ENCODE measurements at places on chromosomes 13 and 19.

- DNase-seq = peak; percentile 29
Measured at GRCh38 chr13:50915565-50915964, 6.0 kb downstream of the RNASEH2B start.

GRCh38 chr13:44758630-44759383, 182.7 kb upstream of the TSC22D1 start:
- DNase-seq = no peak

DNA sequence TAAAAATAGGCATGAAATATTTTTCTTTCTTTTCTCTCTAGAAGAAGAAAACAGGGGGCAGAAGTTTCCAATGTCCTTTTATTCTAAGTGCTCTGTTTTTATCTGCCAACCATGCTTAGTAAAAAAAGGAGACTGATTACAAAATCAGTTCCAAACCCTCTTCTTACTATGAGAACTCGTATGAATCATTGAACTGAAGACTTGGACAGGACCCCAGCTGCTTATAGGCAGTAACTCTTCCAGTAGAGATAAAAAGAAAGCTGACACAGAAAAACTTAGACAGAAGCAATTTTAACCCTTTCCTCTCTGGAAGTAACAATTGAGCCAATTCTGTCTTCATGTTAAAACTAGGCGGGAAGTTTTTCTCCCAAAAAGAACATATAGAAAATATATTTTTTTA, 24.5 kb upstream of the FREM2 start:
- no peak for DNase-seq

DNA sequence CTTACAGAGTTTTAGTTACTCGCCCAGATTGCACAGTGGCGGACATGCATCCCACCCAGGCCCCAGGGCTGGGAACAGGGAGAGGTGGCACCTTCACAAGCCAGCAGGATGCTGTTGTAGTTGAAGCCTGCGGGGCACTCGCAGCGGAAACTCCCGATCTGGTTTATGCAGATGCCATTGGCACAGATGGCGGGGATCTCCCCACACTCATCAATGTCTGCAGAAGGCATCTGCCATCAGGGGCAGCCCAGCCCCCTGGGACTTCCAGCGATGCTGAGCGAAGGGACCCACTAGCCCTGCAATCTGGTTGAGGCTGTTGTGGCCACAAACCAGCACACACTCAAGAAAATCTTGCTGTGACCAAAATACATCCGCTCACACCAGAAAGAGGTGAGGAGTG, 44.6 kb downstream of the CCL25 start:
- no peak for DNase-seq

DNA sequence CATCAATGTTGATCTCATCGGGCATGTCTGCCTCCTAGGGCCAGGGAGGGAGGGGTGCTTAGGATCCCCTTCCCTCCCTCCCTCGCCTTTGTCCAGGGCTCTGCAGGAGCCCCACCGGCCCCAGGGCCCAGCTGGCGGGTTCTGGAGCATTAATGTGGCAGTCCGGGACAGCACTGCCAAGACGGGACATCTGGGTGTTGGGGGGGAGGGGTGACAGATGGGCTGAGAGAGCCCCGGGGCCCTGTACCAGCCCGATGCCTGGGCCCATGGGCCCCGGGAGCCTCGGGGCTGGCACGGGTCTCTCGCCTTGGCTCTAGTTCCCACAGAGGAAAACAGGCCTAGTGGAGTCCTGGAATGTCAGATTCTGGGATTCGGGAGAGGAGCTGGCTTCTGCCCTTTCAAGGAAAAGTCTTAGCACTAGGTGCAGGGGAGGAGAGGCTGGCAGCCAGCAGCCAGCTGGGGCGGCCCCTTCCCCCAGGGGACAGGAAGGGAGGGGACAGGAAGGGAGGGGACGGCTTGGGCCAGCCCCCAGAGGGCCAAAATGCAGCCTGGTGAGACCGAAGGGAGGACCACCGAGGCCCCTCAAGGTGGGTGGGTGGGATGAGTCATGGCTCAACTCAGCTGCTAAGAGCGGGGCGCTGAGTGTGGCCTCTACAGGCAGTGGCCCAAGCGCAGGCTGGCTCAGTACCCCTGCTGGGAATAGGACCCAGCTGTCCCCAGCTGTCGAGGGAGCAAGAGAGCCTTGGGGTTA, 3.1 kb downstream of the PPP1R14A start:
- peak; percentile 17 for DNase-seq

DNA sequence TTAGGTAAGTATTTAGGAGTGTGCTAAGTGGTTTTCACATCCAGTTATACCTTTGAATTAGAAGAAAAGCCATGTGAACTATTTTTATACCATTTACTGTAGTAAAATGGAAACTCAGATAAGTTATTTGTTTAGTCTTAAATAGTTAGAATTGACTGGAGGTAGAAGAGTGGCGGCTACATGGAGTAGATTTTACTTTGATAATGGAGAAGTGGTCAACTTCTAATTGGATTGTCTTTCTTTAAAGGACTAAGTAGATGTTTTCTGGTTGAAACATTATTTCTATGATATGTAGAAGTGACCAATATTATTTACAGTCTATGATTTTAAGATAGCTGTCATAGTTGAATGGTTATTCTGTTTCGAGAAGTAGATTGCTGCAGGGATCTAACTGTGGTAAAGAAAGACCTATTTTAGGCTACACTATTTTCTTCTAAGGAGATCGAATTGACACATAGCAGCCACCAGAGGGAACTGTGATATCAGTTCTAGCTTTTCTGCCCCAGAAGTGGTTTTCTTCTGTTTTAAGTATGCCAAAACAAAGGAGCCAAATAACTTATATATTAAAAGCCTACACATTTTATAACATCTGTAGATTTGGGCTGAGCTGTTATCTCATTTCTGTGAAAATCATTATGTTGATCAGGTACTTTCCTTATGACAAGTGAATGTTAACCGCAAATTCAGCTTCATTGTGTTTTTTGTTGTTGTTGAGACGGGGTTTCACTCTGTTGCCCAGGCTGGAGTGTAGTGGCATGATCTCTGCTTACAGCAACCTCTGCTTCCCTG, 26.1 kb downstream of the ZMYM2 start:
- DNase-seq = no peak

GRCh38 chr13:50275392-50276063, 260.3 kb downstream of the KCNRG start:
- no peak for DNase-seq

GRCh38 chr13:113070855-113071254, 34.7 kb upstream of the F7 start:
- DNase-seq = no peak

DNA sequence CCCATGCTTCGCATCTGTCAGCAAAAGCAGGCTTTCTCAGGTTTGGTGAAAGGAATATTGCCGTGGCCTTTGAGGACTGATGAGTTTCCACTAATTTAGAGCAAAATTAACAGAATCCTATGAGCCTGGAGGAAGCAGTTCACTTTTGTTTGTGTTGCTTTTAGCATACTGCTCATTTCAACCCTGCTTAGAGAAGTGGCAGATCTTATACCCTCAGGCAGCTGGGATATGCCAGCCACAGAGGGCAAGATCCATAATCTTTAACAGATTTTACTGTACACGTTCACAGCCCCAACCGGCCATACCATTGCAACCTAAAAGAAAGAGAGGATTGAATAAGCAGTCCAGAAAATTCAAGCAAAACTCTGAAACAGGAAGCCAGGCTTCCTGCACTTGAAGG, 60.5 kb downstream of the COL4A2 start:
- DNase-seq = no peak

DNA sequence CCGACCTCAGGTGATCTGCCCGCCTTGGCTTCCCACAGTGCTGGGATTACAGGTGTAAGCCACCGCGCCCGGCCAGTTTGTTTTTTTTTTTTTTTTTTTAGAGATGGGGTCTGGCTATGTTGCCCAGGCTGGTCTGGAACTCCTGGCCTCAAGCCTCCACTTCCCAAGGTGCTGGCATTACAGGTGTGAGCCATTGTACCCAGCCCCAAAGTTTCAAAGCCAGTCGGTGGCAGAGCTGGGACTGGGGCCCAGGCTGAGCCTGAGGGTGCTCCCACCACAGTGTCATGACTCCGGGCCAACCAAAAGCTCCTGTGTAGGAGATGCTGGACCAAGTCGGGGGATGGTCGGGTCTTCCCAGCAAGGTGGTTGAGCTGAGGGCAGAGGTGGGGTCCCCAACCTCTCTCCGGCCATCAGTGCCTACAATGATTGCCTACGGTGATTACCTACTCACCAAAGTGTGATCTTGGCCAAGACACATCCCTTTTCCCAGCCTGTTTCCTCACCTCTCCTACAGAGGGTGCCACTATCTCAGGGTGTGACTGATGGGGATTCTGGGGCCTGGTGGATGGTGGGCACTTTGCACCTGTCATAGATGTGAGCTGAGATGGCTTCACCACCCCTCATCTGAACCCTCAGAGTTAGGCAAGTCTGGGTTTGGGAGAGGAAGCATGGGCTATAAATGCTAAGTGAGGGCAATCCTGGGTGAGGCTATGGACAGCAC, 5.9 kb upstream of the SAMD1 start:
- DNase-seq = no peak

Data from CD4-positive, alpha-beta T cell treated with Interleukin-15 for 1 hour (primary cell).